Activated CD8-positive, alpha-beta memory T cell treated with anti-CD3 and anti-CD28 coated beads, Interleukin-2, amount 10 ng/mL, durations not matched to agents 7 days and 5 days (primary cell): ENCODE measurements at places on chromosomes 7 and 10. TPM values are rescaled to one million over a fixed set of nuclear protein-coding genes. Genes with fewer than 3 reads are reported as not detected.

- peaks cover 15% of the 10 kb centered on the region for H3K4me1 ChIP-seq
- peak; percentile 66 for DNase-seq
- peak within 1 kb of the TSS; percentile 81 for H3K27ac ChIP-seq
- H3K36me3 ChIP-seq = no peaks in the 10 kb centered on the region
- H3K4me3 ChIP-seq = peak within 1 kb of the TSS; percentile 83
- H3K27me3 ChIP-seq = peaks cover 15% of the 10 kb centered on the region
These were observed at the start of gene HSPB1 for GRCh38 chr7:76302347-76303201. Gene HSPB1, plus strand, starts transcription at chr7:76302673. Its CDS starts 40 bp downstream, at chr7:76302713.

The LRRN3 gene
- total RNA-seq = 82.3 TPM

DNA sequence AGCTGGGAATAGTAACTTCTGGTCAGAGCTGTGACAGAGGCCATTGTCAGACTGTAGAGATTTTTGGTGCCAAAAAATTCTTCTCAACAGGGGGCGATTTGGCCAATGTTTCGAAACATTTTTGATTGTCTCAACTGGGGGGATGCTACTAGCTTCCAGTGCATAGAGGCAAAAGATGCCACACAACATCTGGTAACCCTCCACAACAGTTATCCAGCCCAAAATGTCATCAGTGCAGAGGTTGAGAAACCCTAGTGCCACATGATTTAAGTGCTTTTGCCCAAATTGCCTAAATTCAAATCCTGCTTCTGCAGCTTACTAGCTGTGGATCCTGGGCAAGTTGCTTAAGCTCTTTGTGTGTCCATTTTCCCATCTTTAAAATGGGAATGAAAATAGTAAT is 71.9 kb downstream of the FZD1 start:
- no peak for DNase-seq
- no peaks in the 10 kb centered on the region for H3K27me3 ChIP-seq
- no peak overlapping the region for H3K27ac ChIP-seq
- H3K4me3 ChIP-seq = no peak overlapping the region
- H3K36me3 ChIP-seq = no peaks in the 10 kb centered on the region
- no peaks in the 10 kb centered on the region for H3K4me1 ChIP-seq

DNA sequence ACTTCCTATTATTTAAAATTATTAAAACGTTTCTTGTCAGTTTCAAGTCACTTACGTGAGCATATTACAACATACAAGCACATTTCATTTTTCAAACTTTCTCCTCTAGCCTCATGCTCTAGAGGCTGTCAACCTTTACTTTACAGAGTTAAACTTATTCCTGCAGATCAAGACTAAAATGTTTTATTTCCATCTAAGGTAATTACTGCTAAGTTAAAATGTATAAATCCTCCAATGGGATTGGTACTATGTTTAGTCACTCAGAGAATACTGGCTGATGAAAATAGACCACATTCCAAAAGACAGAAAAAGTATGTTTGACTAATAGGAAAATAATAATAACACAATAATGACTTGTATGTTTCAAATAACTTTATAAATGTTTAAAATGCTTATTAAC is 8.4 kb upstream of the TRDMT1 start:
- H3K27ac ChIP-seq = no peak overlapping the region
- H3K36me3 ChIP-seq = peaks cover 9% of the 10 kb centered on the region
- H3K4me1 ChIP-seq = peaks cover 59% of the 10 kb centered on the region
- no peak overlapping the region for H3K4me3 ChIP-seq
- no peak for DNase-seq
- H3K27me3 ChIP-seq = no peaks in the 10 kb centered on the region

DNA sequence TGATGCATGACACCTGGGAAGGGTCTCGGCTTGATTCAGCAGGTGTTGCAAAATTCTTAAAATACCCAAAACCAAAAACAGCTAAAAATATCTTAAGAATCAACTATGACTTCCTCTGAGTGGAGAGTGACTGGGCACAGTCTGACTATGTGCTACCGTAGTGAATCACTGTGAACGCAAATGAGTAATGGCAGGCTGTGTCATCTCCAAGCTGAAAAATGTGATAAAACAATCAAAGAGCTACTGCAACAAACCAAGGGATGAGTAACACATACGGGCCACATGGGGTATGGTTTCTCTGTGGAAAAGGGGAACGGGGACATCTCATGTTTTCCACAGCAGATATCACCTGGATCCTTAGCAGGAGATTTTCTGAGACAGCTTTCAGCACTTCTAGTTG is 127.5 kb downstream of the ABCA13 start:
- no peaks in the 10 kb centered on the region for H3K36me3 ChIP-seq
- H3K27ac ChIP-seq = no peak overlapping the region
- H3K4me3 ChIP-seq = no peak overlapping the region
- H3K4me1 ChIP-seq = peaks cover 15% of the 10 kb centered on the region

- H3K36me3 ChIP-seq = peaks cover 8% of the 10 kb centered on the region
These were observed 86.3 kb upstream of the MKLN1 start for GRCh38 chr7:131241386-131241785.

- H3K27ac ChIP-seq = no peak overlapping the region
- no peak overlapping the region for H3K4me3 ChIP-seq
- no peak for DNase-seq
- no peaks in the 10 kb centered on the region for H3K27me3 ChIP-seq
These were observed 19.0 kb downstream of the SMURF1 start for GRCh38 chr7:99124751-99125504.

The CDHR3 gene
- total RNA-seq = 0.30 TPM

The KCP gene
- total RNA-seq = 0.52 TPM

- H3K4me1 ChIP-seq = no peaks in the 10 kb centered on the region
- no peaks in the 10 kb centered on the region for H3K36me3 ChIP-seq
- no peaks in the 10 kb centered on the region for H3K27me3 ChIP-seq
- H3K4me3 ChIP-seq = no peak overlapping the region
- H3K27ac ChIP-seq = no peak overlapping the region
- no peak for DNase-seq
These were observed 74.1 kb downstream of the LRRTM3 start for GRCh38 chr10:66999762-67000545.

GRCh38 chr10:99648717-99649116 is 10.6 kb upstream of the ENTPD7 start:
- no peaks in the 10 kb centered on the region for H3K36me3 ChIP-seq
- H3K27ac ChIP-seq = no peak overlapping the region
- DNase-seq = no peak
- H3K4me3 ChIP-seq = no peak overlapping the region

DNA sequence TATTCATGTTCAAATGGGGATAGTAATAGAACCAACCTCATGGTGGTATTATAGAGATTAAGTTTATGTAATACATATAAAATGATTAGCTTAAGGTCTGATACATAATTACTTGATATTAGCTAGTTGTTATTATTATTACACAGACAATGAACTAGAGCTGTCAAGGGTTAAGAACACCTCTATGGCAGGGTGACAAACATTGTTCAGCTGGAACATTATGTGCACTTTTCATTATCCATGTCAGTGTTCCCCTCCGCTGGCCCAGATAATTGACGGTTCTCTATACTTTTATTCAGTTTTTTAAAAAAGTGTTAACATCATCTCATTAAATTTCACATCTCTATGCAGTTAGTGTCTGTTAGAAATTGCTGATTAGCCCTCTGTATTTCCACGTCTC is 142.1 kb downstream of the CDK14 start:
- DNase-seq = no peak
- no peak overlapping the region for H3K4me3 ChIP-seq
- H3K27ac ChIP-seq = no peak overlapping the region
- no peaks in the 10 kb centered on the region for H3K27me3 ChIP-seq
- no peaks in the 10 kb centered on the region for H3K36me3 ChIP-seq

The OR9A2 gene
- total RNA-seq = not detected

- no peak overlapping the region for H3K4me3 ChIP-seq
- no peaks in the 10 kb centered on the region for H3K36me3 ChIP-seq
- peaks cover 8% of the 10 kb centered on the region for H3K4me1 ChIP-seq
- no peaks in the 10 kb centered on the region for H3K27me3 ChIP-seq
These were observed 15.1 kb upstream of the LIMK1 start for GRCh38 chr7:74068378-74069085.

DNA sequence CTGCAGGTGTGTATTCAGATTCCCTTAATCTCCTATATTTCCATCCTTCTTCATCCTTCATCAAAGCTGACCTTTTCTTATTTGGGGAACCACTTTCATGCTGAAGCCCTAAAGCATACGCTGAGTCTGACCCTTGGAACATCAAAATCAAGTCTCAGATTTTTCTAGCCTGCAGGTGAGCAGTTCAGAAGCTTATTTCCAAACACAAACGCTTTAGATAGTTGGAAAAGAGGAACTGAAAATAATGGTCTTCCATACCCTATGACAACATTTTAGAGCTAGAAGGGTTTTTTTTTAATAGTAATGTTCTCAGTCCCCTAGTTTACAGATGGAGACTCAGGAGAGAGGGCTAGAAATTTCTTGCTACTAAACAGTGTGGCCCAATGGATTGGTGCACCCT is 1.6 kb upstream of the AGK start:
- peaks cover 6% of the 10 kb centered on the region for H3K36me3 ChIP-seq
- no peak for DNase-seq
- no peak overlapping the region for H3K27ac ChIP-seq
- peaks cover 27% of the 10 kb centered on the region for H3K4me1 ChIP-seq
- no peaks in the 10 kb centered on the region for H3K27me3 ChIP-seq

- H3K27me3 ChIP-seq = peaks cover under 1% of the 10 kb centered on the region
- H3K36me3 ChIP-seq = no peaks in the 10 kb centered on the region
- DNase-seq = no peak
- H3K4me1 ChIP-seq = peaks cover 21% of the 10 kb centered on the region
These were observed 103.5 kb upstream of the FAM20C start for GRCh38 chr7:88927-89231.

DNA sequence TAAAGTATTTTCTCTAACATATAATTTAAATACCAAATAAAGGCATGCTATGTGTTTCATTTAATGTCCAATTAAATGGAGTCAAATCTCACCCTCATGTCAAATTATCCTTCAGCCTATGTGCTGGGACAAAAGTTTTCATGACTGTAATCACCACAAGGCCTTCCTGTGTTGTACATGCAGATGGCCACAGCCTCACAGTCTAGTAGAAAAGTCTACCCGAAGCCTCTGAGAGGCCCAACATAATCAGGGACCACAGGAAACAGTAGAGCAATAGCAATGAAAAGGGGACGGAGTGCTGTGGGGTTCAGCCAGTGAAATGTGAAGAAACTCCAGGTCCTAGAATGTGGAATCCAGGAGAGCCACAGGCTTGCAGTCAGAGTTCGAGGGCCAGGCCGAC is 140.2 kb upstream of the KLF6 start:
- no peak overlapping the region for H3K27ac ChIP-seq
- H3K36me3 ChIP-seq = peaks cover 2% of the 10 kb centered on the region
- H3K27me3 ChIP-seq = no peaks in the 10 kb centered on the region
- peaks cover 19% of the 10 kb centered on the region for H3K4me1 ChIP-seq

- H3K36me3 ChIP-seq = peaks cover 38% of the 10 kb centered on the region
- DNase-seq = no peak
- H3K27ac ChIP-seq = no peak overlapping the region
- H3K4me1 ChIP-seq = no peaks in the 10 kb centered on the region
- H3K4me3 ChIP-seq = no peak overlapping the region
- H3K27me3 ChIP-seq = no peaks in the 10 kb centered on the region
These were observed 27.9 kb downstream of the RALA start for GRCh38 chr7:39651265-39651664.

DNA sequence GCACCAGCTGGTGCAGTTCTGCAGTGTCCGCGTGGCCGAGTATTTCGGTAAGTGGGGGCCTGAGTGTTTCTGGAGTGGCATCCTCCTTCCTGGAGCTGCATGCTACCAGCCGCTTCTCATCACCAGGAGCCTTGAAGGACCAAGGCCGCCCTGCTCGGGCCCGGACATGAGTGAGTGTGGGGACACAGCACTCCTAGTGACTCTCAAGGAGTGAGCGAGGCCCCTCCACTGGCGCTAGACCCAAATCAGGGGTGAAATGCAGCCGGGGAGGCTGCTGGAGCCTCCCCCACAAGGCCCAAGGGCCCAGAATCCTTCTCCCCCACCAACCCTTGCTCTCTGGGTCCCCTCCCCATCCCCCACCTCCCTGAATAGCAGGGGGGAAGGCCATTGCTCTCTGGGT is 48.0 kb downstream of the CAMK2B start:
- DNase-seq = no peak
- H3K27ac ChIP-seq = no peak overlapping the region
- H3K36me3 ChIP-seq = no peaks in the 10 kb centered on the region
- H3K27me3 ChIP-seq = no peaks in the 10 kb centered on the region
- H3K4me3 ChIP-seq = no peak overlapping the region
- peaks cover 3% of the 10 kb centered on the region for H3K4me1 ChIP-seq

The EFCAB10 gene
- not detected for total RNA-seq

The ZNF503 gene
- 0.35 TPM for total RNA-seq

The GIMAP8 gene
- total RNA-seq = 13.1 TPM

The WNT8B gene
- not detected for total RNA-seq

DNA sequence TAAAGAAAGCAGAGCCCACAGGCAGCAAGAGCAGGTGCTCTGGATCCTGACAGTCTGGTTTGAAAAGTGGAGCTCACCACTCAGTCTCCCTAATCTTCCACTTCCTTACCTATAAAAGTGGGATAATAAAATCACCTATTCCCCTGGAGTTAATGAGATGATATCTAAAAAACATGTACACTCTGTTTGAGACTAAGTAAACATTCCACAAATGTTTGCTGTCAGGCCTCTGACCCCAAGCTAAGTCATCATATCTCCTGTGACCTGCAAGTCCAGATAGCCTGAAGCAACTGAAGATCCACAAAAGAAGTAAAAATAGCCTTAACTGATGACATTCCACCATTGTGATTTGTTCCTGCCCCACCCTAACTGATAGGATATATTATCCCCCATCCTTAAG is 1324.5 kb downstream of the XPNPEP1 start:
- H3K36me3 ChIP-seq = no peaks in the 10 kb centered on the region
- H3K4me1 ChIP-seq = no peaks in the 10 kb centered on the region
- no peak overlapping the region for H3K4me3 ChIP-seq
- H3K27me3 ChIP-seq = no peaks in the 10 kb centered on the region

The SFXN2 gene
- 22.1 TPM for total RNA-seq

DNA sequence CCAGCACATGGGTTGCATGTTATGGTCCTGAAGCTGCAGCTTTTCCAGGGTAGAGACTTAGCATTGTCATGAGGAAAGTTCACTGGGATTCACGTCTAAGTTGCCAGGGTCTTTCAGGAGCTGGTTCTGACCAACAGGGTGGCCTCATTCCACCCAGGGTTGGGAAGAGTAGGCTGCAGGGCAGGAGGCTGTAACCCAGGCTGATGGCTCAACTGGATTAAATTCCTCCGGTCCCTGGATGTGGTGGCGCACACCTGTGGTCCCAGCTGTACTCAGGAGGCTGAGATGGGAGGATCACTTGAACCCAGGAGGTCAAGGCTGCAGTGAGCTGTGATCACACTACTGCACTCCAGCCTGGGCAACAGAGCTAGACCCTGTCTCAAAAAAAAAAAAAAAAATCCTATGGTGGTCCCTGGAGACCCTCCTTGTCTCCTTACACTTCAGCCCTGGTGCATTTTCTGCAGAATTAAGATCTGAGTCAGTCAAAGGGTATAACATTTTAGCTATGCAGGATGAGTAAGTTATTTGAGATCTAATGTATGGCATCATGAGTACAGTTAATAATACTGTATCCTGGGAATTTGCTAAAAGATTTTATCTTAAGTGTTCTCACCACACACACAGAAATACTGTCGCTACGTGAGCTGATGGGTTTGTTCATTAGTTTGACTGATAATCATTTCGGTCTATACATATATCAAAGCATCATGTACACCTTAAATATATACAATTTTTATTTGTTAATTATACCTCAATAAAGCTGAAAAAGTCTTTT is 44.0 kb downstream of the ASB13 start:
- no peak overlapping the region for H3K27ac ChIP-seq
- peaks cover 4% of the 10 kb centered on the region for H3K27me3 ChIP-seq
- DNase-seq = no peak
- H3K4me1 ChIP-seq = peaks cover 16% of the 10 kb centered on the region
- H3K36me3 ChIP-seq = no peaks in the 10 kb centered on the region
- no peak overlapping the region for H3K4me3 ChIP-seq

The SYT15 gene
- total RNA-seq = 1.5 TPM
